Astrocyte (in vitro differentiated cells and primary cell): ENCODE measurements at places on chromosomes 12 and 14. TPM values are rescaled to one million over a fixed set of nuclear protein-coding genes. Genes with fewer than 3 reads are reported as not detected.
A peak's percentile ranks its signal among the peaks of the same experiment; 100 is the strongest.

The SART3 gene
- 39.9 and 48.4 TPM in 2 replicates for total RNA-seq

- DNase-seq = no peak
Observed at GRCh38 chr12:56520048-56520447, 1.6 kb upstream of the RBMS2 start.

GRCh38 chr12:131795064-131795463, 33.1 kb upstream of the MMP17 start:
- DNase-seq = no peak

The OLR1 gene
- total RNA-seq = 0.96 and 0.98 TPM in 2 replicates

GRCh38 chr12:67410667-67411067, 141.5 kb downstream of the CAND1 start:
- DNase-seq = no peak

DNA sequence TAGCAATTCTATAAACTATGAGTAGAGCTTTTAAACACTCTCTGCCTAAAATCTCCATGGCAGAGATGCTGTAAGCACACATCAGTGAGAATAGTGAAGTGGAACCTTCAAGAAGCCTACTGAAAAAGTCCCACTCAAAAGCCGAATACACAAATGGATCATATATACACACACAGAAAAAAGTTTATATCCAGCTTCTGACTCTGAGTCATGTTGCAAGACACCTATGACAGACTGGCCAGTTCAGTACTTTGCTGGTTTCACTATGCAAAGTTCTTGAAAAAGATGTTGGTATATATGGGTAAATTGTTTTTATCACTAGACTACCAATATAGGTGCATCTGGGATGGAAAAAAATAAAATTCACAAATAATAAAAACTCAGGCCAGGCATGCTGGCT, 126.1 kb downstream of the KCNK10 start:
- no peak for DNase-seq

The ITGB7 gene
- total RNA-seq = 0.79 and 1.3 TPM in 2 replicates

DNA sequence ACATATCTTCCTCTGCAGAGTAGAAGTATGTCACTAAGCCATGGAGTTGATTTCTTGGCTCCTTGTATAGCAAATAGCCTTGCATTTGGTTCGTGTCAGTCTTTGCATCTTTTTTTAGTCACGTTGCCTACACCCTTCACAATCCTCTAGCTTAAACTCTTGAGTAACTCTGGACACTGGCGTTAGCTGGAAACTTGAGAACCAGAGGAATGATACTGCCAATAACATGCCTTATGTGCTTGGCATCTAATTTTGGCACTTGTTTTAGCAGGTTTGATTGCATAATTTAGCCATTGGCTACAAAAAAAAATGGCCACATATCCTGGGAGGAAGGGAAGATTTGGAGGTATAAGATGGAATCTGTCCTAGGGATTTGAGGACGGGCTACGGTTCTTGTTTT, 136.2 kb downstream of the ETV6 start:
- DNase-seq = peak; percentile 39

GRCh38 chr12:124906606-124907261, 7.7 kb downstream of the UBC start:
- peak; percentile 75 for DNase-seq

DNA sequence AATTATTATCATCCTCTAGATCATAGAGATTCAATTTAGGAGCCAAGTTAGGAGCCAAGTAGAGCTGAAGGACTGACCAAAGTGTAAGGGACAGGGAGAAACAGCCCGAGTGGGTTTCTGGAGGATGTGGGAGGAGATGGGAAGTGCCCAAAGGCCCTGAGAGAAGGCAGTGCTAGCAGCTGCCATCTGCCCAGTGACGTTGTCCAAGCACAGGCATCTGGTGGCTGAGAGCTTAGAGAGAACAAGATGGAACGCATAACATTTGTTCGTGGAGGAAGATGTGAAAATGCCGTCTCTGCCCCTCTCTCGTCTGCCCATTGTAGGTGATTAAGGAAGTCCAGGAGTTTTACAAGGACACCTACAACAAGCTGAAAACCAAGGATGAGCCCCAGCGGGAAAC, 34.7 kb downstream of the CD9 start:
- no peak for DNase-seq

The USP5 gene
- total RNA-seq = 144 and 146 TPM in 2 replicates

- DNase-seq = no peak
Observed at GRCh38 chr14:21537090-21537424, 10.9 kb upstream of the SALL2 start.

GRCh38 chr14:66624336-66624937, 116.5 kb downstream of the GPHN start:
- peak; percentile 36 for DNase-seq

The SSPN gene
- total RNA-seq = 6.3 and 11.2 TPM in 2 replicates

DNA sequence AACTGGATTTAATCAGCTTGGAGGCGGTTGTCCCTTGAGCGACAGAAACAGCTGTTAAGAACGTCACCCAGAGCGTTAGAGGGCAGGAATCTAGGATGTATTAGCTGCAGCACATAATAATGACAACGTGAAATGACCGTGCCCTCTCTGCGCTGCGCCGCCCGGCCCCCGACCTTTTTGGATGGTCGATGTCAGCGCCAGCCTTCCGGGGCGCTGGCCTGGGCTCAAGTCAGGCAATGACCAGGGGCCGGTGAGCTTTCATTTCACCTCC, 427 bp upstream of the TMEM120B start:
- DNase-seq = no peak

The PTHLH gene
- 48.5 and 53.5 TPM in 2 replicates for total RNA-seq
